CD4-positive, alpha-beta T cell treated with Interleukin-10 for 1 hour (primary cell): ENCODE measurements at places on chromosomes 6 and 20.

DNA sequence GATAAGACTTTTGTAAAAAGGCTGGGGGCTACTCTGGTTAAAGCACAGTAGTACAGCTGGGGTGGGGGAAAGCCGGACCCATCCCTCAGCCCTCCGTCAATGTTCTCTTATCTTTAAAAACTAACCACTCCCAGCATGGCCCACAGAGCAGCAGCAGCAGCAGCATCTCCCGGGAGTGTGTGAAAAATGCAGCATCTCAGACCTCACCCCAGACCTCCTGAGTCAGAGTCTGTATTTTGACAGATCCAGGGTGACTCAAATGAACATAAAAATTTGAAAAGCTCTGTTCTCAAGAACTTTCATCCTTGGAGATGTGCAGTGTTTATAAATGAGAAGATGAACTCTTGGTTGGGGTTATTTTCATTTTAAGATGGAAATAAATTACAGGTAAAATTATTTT, 277.7 kb upstream of the ECI2 start:
- no peak for DNase-seq

DNA sequence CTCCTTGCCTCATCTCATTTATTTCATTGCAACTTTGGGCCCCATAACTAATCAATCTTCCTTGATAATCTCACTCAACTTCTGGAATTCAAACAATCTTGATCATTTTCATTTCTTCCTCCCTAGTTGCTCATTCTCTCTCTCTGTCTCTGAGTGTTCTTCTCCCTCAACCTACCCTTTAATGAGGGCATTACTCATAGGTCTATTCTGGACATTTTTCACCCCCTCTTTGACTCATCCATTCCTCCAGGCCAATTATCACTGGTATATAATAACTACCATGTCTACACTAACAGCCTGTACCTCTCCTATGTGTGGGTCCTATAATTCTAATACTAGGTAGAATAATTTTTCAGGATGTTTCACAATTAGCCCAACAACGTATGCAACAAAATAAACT, 78.8 kb downstream of the COL21A1 start:
- DNase-seq = no peak

GRCh38 chr20:7015257-7015656, 247.8 kb downstream of the BMP2 start:
- DNase-seq = no peak

DNA sequence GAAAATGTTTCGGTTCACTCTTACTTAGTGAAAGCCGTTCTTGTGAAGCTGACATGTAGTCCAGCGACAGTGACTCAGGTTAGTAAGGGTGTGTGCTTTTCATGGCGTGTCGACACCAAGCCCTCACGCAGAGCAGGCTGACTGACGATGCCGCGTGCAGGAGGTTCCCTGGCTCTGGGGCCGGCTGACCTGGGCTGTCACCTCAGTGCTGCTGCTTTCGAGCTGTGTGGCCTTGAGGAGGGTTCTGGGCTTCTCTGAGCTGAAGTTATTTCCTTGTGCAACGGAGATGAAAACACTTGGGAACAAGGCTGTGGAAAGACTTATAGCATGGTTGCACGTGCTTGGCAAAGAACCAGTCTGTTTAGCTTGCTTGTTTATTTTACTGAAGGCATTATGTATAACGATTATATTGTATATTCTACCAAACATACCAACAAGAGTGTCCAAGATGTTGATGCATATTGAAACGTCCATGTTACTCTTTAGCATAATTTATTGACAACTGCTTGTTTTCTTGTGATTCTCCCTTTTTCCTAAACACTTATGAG, 59.2 kb downstream of the PHACTR3 start:
- no peak for DNase-seq

DNA sequence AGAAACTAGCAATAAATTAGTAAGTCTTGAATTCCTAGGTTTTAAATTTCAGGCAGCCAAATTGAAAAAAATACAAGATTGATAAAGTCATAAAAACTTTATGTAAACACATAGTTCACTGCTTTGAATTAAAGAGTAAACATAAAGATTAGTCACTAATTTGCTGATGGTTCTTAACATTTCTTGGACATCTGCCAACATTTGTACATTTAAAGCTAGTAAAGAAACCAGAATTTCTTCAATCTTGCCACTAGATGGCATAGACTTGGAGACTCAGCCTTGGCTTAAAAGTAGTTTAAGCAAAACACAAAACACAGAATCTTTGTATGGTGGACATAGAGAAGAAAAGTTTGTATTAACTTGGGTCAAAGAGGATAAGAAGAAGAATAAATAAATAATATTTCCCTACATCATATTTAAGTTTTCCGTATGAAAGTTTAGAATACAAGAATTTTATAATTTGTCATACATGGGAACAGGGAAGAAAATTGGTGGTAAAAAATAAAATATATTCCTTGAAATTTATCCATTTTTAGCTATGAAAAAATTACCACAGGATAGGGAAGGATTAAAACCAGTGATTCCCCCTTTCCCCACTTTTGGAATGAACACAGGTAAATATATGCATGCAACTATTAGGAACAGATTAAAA, 41.7 kb upstream of the FAM135A start:
- peak; percentile 63 for DNase-seq

GRCh38 chr6:47083586-47084047, 41.5 kb upstream of the ADGRF1 start:
- DNase-seq = no peak

DNA sequence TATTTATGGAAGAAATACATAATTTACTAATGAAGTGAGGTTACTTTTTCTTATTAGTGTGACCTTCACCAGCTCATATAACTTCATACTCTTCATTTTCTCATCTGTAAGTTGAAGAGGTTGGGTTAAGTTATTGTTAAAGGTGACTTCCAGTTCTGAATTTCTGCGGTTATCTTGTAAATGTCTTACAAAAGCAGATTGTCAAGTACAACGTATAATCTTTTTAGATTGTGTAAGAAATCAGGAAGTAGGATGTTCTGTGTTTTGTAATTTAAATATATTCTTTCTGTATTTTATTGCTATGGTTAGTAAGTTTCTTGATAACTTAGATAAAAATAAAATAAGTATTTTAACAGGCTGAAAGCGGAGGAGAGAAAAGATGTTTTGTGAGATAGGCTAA, 12.0 kb downstream of the WTAP start:
- no peak for DNase-seq

- no peak for DNase-seq
These were observed 16.7 kb upstream of the SGK2 start for GRCh38 chr20:43542161-43542560.

DNA sequence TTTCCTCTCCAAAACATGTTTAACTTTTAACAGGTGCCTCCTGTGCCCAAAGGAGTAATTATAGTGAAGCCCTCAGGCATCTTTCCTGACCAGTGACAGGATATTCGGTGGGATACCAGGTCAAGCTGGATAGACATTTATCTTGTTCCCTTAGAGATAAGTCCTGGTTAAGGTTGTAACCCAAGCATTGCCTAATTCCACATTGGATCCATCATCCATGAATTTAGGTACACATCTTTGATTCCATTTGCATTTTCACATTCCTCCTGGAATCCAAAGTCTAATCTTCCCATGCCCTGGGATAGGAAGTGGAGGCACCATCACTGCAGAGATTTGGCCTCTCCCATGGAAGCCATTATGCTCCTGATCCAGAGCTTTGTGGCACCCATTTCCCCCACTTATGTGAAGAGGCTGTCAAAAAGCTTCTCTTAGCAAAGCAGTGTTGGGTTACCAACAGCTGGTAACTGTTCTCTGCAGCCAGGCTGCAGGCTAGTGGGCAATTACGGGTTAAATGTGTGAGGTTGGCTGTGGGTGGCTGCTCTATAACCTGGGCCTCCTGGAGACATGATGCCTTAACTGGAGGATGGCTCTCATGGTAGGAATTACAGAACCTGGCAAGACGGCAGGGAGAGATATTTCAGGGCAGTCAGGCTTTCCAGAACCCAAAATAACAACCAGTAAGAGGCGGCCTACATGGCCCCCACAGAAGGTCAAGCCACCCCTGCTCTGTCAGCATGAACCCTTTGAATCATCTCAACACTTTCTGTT, 96.9 kb upstream of the VGLL2 start:
- no peak for DNase-seq
